Stimulated activated CD4-positive, alpha-beta T cell treated with anti-CD3 and anti-CD28 coated beads, Interleukin-1b, Interleukin-23, amount 100 ng/mL, for 1 hour (primary cell): ENCODE measurements at places on chromosomes 4 and X.

GRCh38 chrX:154379569-154379951, 465 bp downstream of the EMD start:
- DNase-seq, result no peak

GRCh38 chrX:121569609-121570008, 522.2 kb downstream of the GLUD2 start:
- DNase-seq, result no peak

GRCh38 chr4:54165438-54165837, 63.7 kb upstream of the PDGFRA start:
- no peak for DNase-seq

DNA sequence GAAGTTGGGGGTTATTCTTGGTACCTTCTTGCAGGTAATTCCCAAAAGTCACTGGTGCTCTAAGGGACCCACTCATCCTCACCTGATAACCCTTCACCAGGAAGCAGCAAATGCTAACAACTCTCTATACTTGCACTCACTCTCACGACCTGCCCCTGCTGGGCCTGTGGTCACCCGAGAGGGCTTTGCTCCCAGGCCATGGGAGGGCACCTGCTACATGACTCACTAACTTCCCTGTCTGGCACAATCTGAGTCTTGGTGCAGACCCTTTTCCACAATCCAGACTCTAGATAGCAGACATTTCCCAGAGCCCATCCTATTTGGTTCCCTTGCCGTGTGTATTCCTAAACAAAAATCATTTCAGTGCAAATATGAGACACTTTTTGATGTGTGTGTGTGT, 403.8 kb upstream of the FAT1 start:
- no peak for DNase-seq

DNA sequence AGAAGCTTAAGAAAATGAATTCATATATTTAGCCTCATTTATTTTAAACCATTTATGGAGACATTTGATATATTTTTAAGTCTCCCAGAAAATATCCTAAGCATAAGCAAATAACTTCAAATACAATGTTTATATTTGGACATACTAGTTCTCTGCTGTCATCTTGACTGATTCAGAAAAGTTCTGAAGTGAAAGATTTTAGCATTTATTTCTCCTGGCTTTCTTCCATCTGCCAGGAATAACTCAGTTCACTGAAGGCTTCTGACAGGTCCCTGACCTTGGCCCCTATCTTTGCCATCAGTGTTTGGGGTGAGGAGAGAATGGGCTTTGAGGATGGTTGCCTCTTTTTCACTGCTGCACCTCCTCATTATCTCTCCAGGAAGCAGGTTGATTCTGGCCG, 115.7 kb downstream of the SLIT2 start:
- DNase-seq, result no peak

DNA sequence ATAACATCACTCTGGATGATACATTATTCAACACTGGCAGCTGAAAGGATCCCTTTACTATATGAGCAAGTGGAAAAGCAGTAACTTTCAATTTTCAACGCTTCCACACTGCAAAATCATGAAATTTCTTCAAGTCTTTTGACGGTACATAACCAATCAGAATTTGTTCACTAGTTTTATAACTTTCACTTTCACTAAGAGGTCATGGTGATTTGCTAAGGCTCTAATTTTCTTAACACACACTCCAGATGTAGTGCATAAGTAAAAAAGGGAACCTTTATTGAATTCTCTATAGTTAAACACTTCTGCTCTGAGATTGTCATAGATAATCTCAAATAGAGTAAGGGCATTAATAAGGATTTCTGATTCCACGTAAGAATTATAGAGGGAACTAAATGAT, 4.1 kb downstream of the ARMCX2 start:
- no peak for DNase-seq

GRCh38 chrX:110847334-110847733, 51.7 kb upstream of the CHRDL1 start:
- no peak for DNase-seq

DNA sequence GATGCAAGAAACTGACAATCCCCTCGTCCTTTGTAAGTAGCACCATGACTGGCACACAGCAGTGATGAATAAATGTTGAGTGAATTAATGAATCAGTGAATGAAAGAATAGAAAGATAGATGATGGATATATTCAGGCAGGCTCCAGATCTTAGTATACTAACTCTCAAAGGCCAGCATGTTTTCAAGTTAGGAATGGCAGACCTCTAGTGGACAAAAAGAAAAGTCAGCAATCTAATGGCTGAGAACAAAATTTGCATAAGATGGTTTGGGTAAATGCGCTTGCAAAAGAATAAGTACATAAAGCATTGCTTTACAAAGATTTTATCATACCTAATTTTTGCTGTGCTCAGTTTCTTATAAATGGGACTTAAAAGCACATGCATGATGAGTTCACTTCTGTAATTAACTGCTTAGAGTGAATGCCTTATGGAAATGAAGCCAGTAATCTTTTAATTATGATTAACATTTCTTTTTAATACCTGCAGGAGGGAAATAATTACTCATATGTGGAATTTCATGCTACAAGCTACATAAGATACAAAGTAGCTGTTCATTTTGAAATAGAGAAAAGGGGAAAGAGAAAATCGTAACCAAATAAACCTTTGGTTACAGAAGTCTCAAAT, 126.9 kb upstream of the GPRIN3 start:
- DNase-seq, result no peak

DNA sequence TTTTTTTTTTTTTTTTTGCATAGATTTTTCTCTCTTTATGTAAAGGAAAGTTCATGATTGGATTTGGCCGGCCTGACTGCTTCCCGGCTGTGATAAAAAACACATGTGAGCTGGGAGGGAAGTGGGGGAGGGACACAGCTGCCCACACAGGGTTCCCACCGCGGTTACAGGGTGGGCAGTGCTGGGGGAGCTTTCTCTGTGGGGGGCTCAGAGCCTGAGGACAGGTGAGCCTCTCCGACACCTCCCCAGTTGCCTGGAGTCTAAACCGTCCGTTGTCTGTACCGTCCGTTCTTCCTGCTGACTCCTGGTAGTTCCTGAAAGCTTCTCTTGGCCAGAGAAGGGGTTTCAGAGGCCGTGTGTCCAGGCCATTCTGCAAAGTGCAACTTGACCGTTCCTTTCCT, 21.8 kb downstream of the SHOX start:
- no peak for DNase-seq

GRCh38 chrX:132967049-132967448, 8.6 kb upstream of the HS6ST2 start:
- no peak for DNase-seq

GRCh38 chr4:153514001-153514526, 47.9 kb downstream of the TMEM131L start:
- DNase-seq, result no peak

- no peak for DNase-seq
Measured at GRCh38 chr4:16745009-16745635, 153.3 kb downstream of the LDB2 start.

DNA sequence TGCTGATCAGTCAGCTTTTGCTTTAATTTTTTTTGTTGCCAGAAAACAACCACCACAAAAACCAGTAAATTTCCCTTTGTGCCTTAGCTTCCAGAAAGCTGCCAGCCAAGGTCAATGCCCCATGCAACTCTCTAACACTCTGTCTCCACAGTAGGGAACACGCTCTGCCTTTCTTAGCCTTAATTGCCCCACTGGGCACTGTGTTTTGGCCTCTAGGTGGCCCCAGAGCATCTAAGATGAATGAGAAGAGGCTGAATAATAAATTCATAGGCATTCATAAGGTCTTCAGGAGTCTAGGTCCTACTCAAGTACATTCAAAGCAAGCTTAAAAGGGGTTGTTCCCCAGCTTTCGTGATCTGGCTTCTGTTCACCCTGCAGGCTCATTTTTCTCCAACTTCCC, 57.7 kb upstream of the PASD1 start:
- DNase-seq, result no peak

DNA sequence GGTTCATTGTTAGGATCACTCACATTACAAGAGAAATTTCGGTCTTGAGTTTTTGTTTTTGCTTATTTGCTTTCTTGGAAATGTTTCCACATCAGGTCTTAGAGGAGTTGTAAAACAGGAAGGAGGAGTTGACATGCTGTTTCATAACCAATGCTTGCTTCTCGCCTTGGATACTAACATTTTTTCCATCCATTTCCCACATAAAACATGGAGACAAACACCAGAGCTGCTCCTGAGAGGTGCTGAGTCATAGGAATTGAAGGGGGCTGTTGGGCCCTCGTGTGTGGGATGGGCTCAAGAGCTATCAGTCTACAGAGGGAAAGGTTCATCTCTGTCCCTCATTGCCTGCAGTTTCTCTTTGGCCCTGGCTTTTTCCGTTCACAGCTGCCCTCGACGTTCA, 29.9 kb downstream of the TBL1X start:
- no peak for DNase-seq

- DNase-seq, result no peak
Measured at GRCh38 chr4:74190332-74190731, 32.4 kb downstream of the MTHFD2L start.

DNA sequence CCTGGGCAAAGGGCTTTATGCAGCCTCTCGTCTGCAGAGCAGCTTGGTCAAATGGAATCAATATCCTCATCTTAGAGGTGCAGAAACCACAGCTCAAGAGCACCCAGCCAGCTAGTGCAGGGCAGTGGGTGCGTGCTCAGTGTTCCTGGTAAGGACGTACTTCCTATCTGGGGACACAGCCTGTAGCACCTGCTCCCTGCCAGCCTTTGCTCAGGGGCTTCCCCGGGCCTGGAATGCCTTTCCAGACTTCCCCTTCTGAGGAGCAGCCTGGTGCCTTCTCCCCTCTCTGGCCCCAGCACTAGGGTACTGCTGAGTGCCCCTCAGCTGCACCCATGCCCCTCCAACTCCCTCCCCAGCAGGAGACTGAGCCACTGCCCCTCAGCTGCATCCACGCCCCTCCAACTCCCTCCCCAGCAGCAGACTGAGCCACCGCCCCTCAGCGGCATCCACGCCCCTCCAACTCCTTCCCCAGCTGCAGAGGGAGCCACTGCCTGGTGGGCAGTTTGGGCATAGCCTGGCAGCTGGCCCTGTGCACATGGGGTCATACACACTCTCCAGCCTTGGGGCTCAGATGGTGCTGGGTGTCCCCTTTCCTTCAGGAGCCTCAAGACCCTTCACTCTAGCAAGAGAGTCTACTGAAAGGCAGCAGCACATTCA, 42.2 kb upstream of the AFAP1 start:
- no peak for DNase-seq

DNA sequence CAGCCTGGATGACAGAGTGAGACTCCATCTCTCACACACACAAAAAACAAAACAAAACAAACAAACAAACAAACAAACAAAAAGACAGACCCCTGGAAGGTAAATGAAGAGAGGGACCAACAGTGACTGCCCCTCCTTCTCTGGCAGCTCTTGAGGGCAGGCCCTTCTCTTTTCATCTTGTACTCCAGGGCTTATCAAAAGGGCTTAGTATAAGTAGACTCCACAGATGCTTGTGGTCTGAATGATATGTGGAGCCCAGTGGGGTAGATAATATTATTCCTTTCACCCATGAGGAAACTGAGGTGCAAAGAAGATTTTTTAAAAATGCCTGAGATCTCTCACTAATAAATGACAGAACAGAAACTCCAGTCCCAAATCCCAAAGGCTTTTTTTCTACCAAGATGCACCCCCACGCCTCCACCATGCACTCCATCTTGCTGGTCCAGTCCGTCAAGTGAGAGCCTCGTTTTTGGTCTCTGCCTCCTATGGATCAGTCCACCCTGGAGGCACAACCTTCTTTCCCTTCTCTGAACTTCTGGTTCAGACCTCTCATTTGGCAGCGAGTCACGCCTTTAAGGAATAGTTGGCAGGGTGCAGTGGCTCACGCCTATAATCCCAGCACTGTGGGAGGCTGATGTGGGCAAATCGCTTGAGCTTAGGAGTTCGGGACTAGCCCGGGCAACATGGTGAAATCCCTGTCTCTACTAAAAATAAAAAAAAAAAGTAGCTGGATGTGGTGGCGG, 17.0 kb upstream of the CHRNA9 start:
- DNase-seq, result no peak

DNA sequence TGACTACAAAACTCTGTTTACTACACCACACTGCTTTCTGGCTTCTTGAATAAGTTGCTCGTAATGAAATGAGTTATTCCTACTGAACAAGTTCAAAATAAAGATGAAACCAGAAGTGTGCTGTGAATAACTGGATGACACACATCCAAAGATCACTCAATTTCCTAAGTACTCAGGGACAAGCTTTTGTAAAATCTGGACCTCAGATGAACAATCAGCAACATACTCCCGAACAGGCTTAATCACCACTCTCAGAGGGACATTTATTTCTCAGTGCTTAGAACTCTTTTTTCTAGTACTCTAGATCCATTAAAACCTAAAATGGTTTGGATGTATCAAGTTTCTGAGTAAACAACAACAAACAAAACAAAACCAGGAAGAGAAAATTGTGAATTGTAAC, 61.5 kb upstream of the EXOC1L start:
- no peak for DNase-seq

- DNase-seq, result no peak
Measured at GRCh38 chrX:20362268-20363267, 95.9 kb upstream of the RPS6KA3 start.

GRCh38 chr4:110799211-110799610, 176.3 kb upstream of the PITX2 start:
- no peak for DNase-seq

GRCh38 chr4:150181536-150181935, 103.3 kb downstream of the DCLK2 start:
- no peak for DNase-seq

DNA sequence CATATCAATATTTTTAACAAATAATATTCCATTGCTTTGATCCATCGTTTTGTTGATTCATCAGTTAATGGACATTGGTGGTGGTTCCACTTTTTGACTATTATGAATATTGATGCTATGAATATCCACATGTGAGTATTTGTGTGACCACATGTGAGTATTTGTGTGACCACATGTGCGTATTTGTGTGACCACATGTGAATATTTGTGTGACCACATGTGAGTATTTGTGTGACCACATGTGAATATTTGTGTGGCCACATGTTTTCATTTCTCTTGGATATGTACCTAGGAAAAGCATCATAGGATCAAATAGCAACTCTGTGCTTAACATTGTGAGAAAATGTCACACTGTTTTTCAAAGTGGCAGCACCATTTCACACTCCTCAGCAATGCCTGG, 433.6 kb upstream of the FRG1 start:
- DNase-seq, result no peak

- no peak for DNase-seq
Measured at GRCh38 chr4:175297965-175298565, 379.9 kb downstream of the ADAM29 start.

- no peak for DNase-seq
Measured at GRCh38 chr4:149135062-149135461, 680.6 kb downstream of the IQCM start.

DNA sequence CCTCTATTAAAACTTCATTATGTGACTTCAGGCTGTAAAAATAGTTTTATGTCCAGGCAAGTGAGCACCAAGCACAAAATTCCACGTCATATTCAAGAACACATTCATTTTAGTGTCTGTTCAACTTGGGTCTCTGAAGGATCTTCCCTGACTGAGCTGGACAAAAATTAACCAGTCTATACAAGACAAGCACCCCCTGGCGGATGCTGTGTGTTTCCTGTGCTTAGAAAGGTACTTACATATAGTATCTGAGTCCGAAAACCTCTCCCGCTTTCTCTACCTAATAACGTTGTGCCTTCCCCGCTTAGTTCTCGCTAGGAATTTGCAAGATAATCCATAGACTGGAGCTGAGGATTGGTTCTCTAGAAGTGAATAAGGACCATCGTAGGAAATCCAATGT, 2214.5 kb upstream of the TENM3 start:
- DNase-seq, result no peak
